ENCODE measurements at places on chromosomes 6 and 20.

- DNase-seq: no peak
Measured at GRCh38 chr20:63176427-63177133, 39.4 kb downstream of the YTHDF1 start.

DNA sequence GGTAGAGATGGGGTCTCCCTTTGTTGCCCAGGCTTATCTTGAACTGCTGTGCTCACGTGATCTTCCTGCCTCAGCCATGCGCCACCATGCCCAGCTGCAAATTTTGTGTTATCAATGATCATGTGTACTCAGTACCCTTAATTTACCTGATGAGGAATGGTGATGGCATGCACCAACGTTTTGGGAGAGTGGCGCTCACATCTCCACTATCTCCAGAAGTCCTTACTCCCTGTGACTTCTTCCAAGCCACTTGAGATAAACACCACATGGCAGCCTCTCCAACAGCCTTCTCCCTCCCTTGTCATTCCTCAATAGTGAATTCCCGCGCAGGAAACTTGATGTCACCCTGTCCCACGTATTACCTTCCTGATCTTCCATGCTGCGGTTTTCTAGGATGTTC, 58.1 kb downstream of the PSMG4 start:
- DNase-seq: no peak

DNA sequence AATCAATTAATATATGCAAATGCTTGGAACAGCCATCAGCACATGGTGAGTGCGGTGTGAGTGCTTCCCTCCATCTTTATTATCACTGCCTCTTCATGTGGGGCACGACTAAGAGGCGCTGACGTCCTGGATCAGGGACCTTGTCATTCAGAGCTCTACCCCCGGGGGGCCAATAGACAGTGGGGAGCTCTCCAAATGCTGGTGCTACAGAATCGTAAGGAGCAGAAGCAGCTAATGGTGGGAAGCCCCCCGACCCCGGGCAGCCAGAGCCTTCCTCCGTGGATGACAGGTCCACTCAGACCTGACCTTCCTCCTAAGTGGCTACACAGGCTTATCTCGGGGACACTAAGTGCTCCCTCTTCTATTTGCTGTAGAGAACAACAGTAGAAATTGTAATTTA, 257.5 kb upstream of the PMEPA1 start:
- DNase-seq: no peak

DNA sequence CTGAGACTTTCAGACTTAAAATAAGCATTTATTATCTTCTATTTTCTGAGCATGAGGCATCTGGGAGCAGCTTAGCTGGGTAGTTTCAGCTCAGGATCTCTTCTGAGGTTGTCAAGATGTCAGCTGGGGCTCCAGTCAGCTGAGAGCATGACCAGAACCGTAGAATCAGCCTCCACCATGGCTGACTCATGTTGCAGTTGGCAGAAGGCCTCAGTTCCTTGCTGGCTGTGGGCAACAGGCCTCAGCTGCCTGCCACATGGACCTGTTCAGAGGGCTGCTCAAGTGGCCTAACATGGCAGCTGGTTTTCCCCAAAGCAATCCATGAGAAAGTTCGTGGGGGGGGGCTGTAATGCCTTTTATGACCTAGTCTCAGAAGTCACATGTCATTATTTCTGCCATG, 142.3 kb downstream of the LY86 start:
- no peak for DNase-seq
